Spinal cord (tissue), 10 donors: ENCODE measurements at places on chromosomes 2 and 18. TPM values are rescaled to one million over a fixed set of nuclear protein-coding genes. Genes with fewer than 3 reads are reported as not detected.

The GPR155 gene
- total RNA-seq = 15.4 TPM

The CCDC148 gene
- 9.8 TPM for total RNA-seq

GRCh38 chr2:220894069-220894468 lies 678.0 kb downstream of the EPHA4 start:
- DNase-seq = no peak

The TGFA gene
- total RNA-seq = 7.8 TPM

- no peak for DNase-seq
Observed at GRCh38 chr2:73092146-73092783, 20.5 kb downstream of the RAB11FIP5 start.

DNA sequence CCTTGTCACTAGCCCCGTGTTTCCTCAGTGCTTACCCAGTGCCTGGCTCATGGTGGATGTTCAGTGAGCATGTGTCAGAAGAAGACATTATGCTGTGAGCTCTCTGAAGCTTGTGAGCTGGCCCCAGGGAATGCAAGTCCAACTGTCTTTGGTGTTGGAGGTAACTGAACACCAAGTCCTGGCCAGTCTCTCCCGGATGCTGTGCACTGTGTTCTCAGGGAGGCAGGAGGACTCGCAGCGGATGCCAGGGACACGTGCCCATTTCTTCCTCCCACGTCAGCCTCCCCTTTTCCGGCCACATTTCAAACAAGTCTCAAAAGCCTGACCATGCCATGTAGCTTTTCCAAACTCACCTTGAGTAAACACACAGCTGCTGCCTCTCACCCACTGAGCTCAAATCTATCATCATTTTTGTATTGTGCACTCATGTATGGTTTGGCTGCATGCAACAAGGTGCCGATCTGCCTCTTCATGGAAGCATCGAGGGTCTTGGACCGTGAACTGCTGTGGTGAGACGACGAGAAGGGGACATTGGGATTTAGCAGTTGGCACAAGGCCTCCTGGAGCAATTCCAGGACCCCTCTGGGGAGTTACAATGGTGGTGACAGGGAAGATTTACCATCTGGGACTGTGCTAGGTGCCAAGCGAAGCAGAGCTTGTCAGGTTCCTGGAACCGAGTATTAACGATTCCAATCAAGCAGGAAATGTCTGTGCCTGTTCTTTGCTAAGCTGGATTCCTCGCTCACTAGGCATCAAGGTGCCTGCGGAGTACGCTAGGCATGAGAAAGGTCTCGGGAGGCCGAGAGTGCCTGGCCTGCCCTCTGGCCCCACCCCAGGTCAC lies 44.4 kb upstream of the MGAT4A start:
- no peak for DNase-seq

The DHRS9 gene
- 2.5 TPM for total RNA-seq

- no peak for DNase-seq
Observed at GRCh38 chr18:35464831-35465279, 32.9 kb downstream of the INO80C start.

DNA sequence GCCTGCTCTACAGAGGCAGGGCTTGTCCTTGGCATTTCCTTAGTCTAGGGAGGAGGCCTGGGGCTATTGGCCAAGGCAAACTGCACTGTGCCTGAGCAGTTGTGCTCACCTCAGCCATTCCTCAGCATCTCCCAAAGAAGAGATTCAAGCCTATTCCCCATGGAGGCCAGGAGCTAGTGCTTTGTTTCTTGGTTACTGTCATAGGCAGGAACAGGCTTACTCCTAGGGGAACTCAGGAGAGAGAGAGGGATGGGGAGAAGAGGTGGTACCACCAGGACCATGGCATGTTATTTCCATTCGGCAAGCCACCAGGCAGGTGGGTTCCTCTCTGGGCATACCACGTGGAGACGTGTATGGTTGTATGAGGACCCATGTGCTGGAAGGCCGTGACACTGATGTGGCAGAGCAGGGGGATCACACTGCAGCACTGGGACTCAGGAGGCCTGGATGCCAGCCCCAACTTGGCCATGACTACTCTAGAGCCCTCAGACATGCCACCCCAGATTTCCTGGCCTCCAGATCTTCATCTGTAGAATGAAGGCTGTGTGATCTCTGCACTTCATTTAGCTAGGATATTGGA lies 233.7 kb downstream of the LOXHD1 start:
- DNase-seq = no peak

DNA sequence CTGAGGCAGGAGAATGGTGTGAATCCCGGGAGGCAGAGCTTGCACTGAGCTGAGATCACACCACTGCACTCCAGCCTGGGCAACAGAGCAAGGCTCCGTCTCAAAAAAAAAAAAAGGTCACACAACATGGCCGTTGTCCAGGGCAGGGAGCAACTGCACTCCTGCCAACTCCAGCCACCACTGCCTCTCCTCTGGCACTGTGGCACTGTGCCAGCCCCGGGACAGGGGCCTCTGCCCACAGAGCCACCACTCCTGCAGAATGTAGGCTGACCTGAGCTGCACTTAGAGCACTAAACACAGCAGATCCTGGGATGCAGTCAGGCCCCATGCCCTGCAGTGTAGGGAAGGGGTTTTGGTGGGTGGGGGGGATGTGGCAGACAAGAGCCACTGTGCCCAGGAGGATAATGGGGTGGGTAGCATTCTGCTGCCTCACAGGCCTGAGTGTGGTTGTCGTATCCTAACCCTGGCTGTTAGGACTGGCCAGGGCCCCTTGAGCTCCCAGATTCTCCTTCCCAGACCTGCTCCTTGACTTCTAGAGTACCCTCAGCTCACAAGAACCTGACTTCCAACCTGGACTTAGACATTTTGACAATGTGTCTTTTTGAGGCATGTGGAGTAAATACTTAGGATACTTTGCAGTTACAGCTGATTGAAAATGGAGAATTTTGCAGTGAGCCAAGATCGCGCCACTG lies 69.4 kb upstream of the SH3RF3 start:
- DNase-seq = no peak

- no peak for DNase-seq
Observed at GRCh38 chr2:132747046-132747445, 77.0 kb upstream of the LYPD1 start.

DNA sequence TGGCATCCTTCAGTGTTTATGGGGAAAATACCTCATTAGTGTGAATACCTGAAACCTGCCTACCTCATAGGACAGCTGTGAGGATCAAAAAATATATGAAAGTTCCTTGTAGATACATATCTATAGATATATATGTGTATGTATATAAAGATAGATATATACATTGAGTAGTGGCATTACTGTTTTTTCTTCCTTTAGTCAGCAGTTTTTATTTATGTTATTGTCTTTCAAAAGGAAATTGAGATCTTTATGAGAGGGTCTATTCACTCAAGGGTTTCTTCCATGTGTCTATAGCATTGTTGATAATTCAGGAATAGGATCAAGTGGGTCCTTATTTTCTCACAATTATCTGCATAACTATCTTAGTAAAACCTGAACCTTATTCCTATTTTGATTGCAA lies 6.6 kb downstream of the RMP24 start:
- DNase-seq = no peak

- DNase-seq = no peak
Observed at GRCh38 chr2:179243046-179243445, 21.6 kb downstream of the SESTD1 start.

DNA sequence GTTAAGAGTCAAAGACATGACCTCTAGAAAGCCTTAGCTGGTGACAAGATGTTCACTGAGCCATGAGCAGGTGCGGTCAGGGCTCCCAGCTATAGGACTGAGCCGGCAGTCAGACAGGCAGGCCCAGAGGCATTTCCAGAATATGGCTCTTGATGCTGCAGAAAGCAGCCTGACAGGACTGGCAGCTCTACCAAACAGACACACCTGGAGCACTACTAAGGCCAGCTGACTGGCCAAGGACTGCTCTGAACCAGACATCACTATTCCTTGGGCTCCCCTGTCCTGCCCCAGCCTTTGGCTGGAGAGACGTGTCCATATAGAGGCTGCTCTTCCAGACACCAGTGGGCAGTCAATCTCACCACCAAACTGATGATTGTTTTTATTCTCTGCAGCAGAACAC lies 98.8 kb downstream of the RIF1 start:
- DNase-seq = no peak

DNA sequence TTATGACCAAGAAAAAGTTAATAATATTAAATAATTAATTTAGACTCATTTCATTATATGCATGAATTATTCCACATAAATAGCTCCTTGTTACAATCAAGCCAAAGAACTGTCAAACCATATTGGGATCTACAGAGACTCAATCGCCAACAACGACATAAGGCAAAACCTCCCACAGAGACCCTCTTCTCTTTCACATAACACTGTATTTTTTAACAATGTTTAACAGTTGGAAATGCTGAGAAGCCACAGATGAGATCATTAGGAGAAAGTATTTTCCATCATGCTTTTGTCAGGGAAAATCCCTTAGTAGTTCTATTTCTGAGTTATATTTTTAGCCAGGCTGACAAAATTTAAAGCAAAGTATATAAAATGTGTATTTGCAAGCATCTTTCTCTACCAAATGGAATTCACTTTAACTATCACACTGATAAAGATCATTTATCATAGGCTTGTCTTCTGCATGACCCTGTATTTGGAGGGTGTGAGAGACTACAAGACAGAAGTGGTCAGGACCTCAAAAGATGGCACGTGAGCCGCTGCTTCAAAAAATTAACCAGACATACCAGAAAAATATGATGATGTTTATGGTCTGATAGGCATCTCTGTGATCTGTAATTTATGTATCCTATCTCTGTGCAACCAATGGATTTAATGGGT lies 383.8 kb downstream of the NRXN1 start:
- no peak for DNase-seq

DNA sequence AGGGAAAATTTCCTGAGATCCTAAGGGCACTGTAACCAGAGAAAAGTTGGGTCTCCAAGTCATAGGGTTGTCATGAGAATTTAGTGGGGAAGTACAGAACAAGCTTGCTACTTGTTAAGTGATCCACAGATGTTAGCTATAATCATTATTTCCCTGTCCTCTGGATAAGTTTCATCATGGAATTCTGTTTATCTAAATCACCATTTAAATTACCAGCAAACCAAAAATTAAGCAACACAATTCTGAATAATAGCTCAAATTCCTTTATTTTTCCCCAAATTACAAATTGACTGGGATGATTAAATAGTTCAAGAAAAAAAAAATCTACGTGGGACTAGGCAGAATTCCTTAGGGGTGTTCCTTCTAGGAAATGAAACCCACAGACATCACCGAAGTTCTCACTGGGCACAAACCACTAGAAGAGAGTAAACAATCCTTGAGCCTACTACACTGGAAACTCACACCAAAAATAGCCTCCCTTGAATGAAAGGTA lies 159.5 kb downstream of the COL6A3 start:
- DNase-seq = no peak

DNA sequence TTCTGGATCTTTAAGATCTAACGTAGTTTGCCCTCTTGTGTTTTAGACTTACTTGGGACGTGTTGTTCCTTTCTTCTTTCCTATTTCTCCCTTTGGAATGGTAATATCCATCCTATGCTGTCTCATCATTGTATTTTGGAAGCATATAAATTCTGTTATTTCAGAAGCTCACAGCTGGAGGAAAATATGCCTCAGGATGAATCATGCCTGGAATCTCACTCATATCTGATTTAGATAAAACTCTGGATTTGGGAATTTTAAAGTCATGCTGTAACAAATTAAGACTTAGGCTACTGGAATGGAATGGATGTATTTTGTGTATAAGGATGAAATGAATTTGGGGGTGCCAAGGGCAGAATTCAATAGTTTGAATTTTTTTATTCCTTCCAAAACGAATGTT lies 245.2 kb upstream of the GULP1 start:
- no peak for DNase-seq

The DCDC2C gene
- 0.99 TPM for total RNA-seq

GRCh38 chr18:34281722-34282121 lies 57.0 kb upstream of the NOL4 start:
- no peak for DNase-seq

The SEPTIN10 gene
- total RNA-seq = 74.4 TPM

DNA sequence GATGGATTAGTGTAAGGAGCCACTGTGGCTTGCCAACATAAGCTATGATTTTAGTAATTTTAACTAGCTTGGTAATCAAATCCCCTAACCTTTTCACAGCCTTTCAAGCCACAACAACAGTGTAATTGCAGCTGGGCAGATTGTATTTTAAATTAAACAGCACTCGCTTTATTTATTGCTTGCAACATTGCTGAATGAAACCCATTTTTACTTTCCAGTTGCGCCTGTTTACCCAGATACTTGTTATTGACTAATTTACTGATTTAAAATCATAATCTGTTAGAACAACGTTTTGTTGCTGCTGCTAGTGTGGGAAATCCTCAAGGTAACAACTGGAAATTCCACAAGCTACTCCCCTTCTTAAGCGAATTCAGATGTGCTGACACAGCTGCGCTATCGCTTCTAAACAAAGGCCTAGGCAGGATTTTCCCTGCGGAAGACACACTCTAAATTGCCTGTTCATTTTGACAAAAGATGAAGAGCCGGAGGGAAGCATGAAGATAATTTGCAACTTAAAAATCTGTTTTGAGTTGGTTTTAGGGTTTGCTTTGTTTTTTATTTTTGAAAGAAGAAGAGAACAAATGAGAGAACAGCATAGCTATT lies 283.9 kb downstream of the ALPK2 start:
- DNase-seq = no peak

DNA sequence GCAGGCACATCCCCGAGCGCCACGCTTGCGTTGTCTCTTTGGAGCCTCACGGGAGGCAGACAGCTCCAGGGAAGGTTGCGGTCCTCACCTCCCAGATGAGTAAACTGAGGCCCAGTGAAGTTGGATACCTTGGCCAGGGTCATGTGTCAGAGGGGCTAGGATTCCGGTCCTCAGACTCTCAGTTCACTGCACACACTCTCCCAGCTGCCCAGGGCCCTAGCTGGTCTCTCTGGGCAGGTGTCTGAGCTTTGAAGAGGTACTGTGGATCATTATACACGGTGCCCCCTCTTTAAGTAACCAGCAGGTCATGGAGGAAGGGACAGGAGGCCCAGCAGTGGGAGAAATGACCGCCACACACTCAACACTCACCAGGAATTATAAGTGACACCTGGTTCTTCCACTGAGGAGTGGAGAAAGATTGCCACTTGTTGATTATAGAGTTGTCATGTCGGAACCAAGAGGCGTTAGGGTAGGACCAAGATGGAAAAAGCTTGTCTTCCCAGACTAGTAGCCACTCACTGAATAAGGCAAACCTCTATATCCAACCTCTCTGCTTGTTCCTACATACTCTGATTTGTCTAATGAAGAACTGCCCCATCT lies 588 bp downstream of the TMEM214 start:
- no peak for DNase-seq

GRCh38 chr2:180905002-180905401 lies 75.4 kb upstream of the UBE2E3 start:
- DNase-seq = no peak

The ALPP gene
- 0.06 TPM for total RNA-seq

The NEUROD1 gene
- 0.39 TPM for total RNA-seq

DNA sequence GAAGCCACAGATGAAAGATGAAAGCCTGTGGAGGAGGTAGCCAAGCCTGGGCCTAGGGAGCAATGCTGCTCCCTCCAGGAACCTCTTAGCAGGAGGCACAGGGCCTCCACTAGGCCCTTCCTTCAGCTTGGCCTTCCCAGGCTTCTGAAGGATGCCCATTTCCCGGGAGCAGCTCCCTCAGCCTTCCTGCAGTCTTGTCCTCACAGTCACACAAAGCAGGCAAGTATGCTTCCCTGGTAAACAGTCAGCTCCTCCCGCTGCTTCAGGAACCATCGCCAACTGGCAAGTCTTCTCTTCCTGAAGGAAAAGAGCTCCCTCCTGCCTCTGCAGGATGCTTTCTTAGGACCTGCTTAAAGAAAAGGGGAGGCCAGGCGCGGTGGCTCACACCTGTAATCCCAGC lies 53.2 kb downstream of the SMAD7 start:
- DNase-seq = no peak

GRCh38 chr2:56127463-56128152 lies 56.2 kb upstream of the CCDC85A start:
- peak; percentile 17 for DNase-seq

The EFR3B gene
- 14.4 TPM for total RNA-seq
